Upper lobe of right lung (tissue), 1 donor: ENCODE measurements at places on chromosomes 1 and 21. TPM values are rescaled to one million over a fixed set of nuclear protein-coding genes. Genes with fewer than 3 reads are reported as not detected.
A peak's percentile ranks its signal among the peaks of the same experiment; 100 is the strongest.

- no peak overlapping the region for H3K4me3 ChIP-seq
- peaks cover 8% of the 10 kb centered on the region for H3K36me3 ChIP-seq
- DNase-seq = peak; percentile 76
- H3K4me1 ChIP-seq = peaks cover 2% of the 10 kb centered on the region
Observed at GRCh38 chr21:36927719-36928117, 38.8 kb downstream of the HLCS start.

Gene VWA5B1
- 0.09 TPM for total RNA-seq

Gene SMCP
- total RNA-seq = not detected

DNA sequence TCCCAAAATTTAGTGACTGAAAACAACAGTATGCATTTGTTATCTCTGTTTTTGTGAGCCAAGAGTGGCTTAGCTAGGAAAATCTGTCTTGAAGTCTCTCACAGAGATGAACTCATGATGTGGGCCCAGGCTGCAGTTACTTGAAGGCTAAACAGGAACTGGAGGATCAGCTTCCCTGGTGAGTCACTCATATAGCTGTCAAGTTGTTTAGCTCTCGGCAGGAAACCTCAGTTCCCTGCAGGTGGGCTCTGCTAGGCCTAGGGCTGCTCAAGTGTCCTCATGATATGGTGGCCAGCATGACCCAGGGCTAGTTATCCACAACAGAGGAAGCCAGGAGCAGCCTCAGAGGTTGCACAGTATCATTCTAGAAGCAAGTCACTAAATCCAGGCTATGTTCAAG, 30.2 kb upstream of the DDX59 start:
- no peak overlapping the region for H3K4me3 ChIP-seq
- H3K4me1 ChIP-seq = no peaks in the 10 kb centered on the region
- no peaks in the 10 kb centered on the region for H3K36me3 ChIP-seq
- H3K27me3 ChIP-seq = no peaks in the 10 kb centered on the region
- DNase-seq = no peak

GRCh38 chr1:46224966-46225365, 21.8 kb downstream of the LURAP1 start:
- no peaks in the 10 kb centered on the region for H3K4me1 ChIP-seq
- no peaks in the 10 kb centered on the region for H3K36me3 ChIP-seq
- no peak for DNase-seq
- no peak overlapping the region for H3K27ac ChIP-seq
- H3K4me3 ChIP-seq = no peak overlapping the region
- H3K27me3 ChIP-seq = no peaks in the 10 kb centered on the region
